ENCODE measurements at places on chromosomes 7 and 10.

DNA sequence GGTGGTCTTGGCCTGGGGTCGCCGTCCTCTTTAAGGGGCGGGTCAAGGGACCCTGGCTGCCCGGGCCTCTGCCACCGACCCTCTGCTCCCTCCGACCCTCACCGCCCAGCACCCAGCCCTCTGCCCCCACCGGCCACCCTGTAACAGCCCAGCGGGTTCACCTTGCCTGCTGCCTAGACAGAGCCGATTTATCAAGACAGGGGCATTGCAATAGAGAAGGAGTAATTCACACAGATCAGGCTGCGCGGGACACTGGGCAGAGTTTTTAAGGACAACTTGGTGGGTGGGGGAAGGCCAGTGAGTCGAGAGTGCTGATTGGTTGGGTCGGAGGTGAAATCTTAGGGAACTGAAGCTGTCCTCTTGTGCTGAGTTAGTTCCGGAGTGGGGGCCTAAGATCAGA is 779 bp upstream of the ADCK2 start:
- DNase-seq: no peak

GRCh38 chr7:45726883-45727282 is 146.0 kb downstream of the CCDC201 start:
- no peak for DNase-seq

DNA sequence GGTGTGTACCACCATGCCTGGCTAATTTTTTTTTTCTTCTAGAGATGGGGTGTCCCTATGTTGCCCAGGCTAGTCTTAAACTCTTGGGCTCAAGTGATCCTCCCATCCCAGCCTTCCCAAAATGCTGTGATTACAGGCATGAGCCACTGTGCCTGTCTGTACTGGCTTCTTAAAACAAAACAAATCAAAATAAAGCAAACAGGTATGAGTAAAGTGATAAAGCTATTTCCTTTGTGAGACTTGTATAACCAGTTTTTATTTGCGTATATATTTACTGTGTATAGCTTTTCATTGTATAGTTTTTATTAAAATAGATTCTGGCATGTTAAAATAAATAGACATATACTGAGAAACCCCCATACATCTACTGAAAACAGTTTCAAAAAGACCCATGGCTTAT is 14.3 kb downstream of the LCOR start:
- no peak for DNase-seq

DNA sequence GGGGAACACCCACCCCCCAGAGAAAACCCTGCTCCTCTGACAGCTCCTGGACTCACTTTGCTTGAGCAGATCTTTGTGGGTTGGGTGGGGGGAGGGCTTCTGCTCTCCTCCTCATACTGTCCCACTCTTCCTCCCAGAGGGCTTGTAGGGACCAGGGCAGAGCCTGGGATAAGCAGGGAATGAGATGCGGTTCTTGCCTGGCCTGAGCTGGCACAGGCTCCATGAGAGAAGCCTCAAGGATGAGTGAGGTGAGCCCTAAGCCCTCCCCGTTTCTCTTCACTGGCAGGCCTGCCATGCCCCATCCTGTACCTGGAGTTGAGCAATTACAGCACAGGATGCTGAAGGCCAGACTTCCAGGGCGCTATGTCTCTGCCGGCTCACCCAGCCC is 134.7 kb downstream of the ADAM12 start:
- DNase-seq: no peak

DNA sequence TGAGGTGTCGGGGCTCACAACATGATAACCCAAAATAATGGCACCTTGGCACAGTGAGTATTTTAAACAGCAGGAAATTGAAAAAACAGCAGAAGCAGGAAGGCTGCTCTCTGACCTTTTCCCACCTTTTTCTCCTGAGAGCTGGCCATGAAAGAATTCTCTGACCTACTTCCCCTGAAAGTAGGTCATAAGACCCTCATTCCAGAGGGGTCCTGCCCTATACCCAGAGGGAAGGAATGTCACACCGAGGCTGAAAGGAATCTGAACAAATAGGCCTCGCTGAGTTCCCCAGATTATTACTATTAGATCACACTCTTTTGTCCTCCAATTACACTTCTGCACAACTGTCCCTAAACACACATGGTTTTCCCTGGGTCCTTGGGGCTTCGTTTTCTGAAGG is 18.8 kb downstream of the CPVL start:
- DNase-seq: no peak

DNA sequence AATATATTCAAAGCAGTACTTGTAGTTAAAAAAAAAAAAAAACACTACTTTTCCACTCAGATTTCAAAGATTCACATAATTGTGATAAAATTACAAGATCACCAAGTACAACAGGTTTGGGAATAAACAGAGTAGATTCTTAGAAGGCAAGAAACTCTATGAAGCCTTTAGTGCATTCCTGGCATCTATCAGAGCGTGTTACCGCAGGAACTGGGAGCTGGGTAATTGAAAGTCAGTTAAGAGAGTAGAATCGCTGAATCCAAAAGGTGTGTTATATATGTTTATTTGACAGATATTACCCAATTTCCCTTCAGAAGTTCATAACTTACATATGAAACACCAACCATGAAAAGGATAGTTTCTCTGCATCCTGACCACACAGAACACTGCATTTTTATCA is 159.2 kb upstream of the PLXNA4 start:
- no peak for DNase-seq

DNA sequence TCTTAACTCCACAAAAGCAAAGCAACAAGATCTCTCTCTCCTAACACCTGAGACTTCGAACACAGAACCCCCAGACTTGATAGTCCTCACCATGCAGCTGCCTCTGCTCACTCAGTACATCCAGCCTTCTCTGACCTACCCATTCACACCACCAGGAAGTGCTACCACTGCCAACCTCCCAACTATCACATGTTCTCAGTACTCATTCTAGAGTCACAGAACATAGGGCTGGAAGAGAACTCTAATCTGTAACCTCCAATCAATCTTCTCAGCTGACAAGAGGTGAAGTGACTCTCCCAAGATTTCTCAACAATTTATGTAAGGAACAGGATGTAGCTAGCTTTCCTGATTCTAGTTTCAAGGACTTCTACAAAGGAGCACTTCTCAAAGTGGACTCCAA is 3.8 kb downstream of the NUDCD3 start:
- no peak for DNase-seq
